Suppressor macrophage treated with lipopolysaccharide for 4 hours (primary cell): ENCODE measurements at places on chromosomes 3 and 15.

DNA sequence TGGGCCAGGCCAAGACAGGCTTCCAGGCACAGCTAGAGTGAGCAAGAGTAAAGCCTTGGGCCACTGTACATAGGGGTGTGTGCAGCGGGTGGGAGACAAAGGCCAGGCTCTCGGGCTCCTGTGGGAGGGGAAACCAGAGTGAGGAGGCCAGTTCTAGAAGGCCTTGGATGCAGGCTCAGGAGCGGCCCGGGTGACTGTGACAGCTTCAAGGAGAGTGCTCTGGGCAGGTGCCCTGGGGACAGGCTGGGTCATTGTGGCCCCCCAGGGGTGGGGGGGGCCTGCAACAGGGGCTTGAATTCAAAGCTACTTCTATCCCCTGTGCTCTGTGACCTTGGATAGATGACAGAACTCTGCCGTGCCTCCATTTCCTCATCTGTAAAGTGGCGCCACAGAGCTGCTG lies 109.2 kb downstream of the DNAJB8 start:
- no peak for DNase-seq

GRCh38 chr3:42685891-42686820 lies 819 bp downstream of the KLHL40 start:
- no peak for DNase-seq

DNA sequence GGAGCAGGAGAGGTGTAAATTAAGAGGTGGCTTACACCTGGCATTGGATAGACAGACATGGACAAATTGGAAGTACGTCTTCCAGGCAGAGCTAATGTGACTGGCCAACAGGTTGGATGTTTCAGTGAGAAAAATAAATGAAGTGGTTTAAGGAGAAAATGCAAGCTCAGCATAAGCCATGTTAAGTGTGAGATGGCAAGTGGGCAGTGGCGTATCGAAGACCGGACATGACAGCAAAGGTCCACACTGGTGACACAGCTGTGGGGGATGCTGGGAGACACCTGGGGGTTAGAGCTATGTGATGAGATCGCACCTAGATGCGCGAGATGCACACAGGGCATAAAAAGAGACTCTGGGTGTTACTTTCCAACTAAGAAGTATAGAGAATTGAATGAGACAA lies 3.7 kb upstream of the ATP10A start:
- no peak for DNase-seq

DNA sequence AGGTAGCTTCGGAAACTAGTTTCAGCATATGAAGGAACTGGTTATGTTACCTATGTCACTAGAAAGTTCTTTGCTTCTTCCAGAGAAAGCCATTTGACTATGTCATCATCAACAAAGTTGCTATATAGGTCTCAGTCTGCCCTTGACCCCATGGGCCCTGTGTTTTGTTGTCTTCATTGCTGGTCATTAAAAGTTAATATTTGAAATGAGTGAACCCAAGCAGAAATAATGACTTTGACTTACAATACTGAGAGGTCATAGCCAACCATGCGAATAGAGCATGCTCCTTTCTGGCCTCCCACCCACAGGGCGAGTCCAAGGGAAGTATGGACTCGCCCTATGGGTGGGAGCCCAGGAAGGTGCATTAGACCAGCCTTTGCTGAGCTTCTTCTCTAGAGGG lies 40.9 kb downstream of the APH1B start:
- no peak for DNase-seq

GRCh38 chr3:52044869-52045619 lies 11.3 kb downstream of the DUSP7 start:
- DNase-seq: no peak

DNA sequence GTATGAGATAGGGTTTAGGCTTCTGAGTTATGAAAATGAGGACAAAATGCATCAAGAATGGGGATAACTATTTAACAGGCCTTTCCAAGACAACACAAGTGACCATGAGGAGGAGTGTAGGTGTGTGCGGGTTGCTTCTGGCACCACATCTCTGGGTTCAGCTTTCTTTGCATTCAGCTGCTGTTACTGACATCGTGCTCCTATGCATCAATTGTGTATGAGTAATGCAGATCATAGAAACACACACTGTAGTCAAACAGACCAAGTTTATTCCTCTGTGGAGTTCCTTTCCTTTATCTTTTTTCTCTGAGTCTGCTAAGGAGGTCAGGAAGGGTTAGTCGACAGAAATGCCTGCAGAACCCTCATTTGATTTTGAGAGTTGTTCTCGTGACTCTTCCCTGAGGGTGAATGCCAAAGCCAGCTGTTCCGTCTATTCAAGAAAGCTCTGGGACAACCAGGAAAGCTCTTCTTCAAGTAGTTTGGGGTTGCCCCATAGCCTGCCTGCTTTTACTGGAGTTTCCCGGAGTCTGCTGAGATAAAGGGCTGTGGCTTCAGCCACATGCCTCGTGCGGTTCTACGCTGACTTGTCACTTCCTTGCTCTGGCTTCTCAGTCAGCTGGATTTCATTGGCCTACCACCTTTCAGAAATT lies 136.7 kb upstream of the TLE3 start:
- peak; percentile 70 for DNase-seq

- no peak for DNase-seq
Observed at GRCh38 chr15:92654662-92655061, 913 bp downstream of the FAM174B start.

GRCh38 chr3:119227070-119227850 lies 13.4 kb downstream of the B4GALT4 start:
- no peak for DNase-seq

GRCh38 chr3:156610154-156610553 lies 55.2 kb upstream of the SSR3 start:
- no peak for DNase-seq

DNA sequence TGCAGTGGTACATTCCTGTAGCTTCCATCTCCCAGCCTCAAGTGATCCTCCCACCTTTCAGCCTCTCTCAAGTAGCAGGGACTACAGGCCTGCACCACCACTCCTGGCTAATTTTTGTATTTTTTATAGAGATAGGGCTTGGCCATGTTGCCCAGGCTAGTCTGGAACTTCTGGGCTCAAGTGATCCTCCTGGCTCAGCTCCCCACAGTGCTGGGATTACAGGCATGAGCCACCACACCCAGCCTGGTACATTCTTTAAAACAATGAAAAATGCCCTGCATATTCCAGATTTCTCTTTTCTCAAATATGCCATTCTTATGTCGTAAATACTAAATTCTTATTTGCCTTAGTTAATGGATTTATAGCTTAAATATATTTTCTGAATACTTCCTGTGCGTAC lies 581.4 kb downstream of the MECOM start:
- DNase-seq: no peak

DNA sequence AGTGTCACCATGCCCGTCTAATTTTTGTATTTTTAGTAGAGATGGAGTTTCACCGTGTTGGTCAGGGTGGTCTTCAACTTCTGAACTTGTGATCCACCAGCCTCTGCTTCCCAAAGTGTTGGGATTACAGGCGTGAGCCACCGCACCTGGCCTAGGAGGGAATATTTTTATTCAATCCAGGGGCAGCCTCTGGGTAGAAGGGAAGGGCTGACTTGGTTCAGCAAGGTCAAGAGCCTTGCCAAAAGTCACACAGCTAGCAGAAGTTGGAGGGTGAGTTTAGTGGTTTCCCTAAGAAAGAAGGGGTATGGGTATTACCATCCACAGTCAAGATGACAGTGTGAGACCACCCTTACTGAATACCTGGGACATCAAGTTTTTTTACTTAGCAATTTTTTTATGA lies 4.9 kb upstream of the AEN start:
- no peak for DNase-seq
